ENCODE measurements at places on chromosomes 7 and 10.

DNA sequence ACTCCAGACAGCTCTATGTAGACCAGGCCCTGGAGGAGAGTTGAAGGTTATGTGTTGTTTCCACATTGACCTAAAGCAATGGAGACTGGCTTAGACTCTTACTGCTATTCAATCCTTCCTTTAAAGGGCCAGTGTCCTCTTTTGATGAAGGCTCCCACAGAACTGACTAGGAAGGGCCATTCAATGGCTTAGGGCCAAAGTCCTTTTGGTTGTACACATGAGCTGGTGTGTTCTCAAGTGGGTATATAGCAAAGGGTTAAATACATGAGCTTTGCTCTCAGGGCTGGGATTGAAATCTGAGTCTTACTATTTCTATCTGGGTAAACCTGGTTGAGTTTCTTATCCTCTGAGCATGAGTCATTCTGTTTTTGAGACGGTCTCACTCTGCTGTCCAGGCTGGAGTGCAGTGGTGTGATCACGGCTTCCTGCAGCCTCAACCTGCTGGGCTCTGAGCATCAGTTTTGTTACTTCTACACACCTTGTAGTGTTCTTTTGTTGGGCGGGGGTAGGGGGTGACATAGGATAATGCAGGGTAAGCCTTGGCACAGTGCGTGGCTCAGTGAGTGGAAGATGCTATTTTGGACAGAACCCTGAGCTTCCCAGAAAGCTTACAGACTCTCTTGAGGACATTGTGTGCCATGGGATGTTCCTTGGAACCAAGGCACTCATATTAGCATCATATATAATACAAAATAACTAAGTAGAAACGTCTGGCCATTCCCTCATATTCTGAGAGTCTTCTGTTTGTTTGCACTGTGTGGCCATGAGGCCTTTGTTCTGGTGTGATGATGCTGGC lies 90.1 kb downstream of the ABCC2 start:
- DNase-seq: no peak

GRCh38 chr7:131959106-131959812 lies 402.8 kb upstream of the PODXL start:
- DNase-seq: no peak

DNA sequence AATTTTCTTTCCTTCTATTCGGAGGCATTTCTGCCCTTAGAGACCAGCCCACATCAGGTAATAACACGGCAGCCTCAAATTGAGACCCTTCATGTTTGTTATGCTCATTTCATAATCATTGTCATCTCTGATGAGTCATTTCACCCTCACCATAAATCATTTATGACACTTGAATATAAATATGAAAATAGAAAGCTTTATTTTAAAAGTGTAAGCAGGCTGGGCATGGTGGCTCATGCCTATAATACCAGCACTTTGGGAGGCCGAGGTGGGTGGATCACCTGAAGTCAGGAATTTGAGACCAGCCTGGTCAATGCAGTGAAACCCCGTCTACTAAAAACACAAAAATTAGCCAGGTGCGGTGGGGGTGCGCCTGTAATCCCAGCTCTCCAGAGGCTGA lies 57.4 kb upstream of the EGFR start:
- no peak for DNase-seq

DNA sequence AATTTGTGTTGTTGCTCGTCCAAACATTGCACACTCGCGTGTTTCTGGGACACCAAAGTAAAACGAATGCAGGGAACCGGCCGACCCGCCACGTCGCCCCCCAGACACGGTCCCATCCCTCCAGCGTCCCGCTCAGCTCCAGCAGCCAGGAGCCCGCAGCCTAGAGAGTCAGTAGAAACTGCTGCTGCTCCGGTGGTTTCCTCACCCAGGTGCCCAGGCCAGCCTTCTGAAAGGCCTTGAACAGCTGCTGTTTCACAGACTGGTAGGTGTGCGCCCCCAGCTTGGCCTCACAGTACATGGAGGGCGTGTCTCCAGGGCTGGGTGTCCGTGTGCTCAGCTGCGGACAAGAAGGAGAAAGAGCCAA lies 126.8 kb downstream of the WDR37 start:
- no peak for DNase-seq

DNA sequence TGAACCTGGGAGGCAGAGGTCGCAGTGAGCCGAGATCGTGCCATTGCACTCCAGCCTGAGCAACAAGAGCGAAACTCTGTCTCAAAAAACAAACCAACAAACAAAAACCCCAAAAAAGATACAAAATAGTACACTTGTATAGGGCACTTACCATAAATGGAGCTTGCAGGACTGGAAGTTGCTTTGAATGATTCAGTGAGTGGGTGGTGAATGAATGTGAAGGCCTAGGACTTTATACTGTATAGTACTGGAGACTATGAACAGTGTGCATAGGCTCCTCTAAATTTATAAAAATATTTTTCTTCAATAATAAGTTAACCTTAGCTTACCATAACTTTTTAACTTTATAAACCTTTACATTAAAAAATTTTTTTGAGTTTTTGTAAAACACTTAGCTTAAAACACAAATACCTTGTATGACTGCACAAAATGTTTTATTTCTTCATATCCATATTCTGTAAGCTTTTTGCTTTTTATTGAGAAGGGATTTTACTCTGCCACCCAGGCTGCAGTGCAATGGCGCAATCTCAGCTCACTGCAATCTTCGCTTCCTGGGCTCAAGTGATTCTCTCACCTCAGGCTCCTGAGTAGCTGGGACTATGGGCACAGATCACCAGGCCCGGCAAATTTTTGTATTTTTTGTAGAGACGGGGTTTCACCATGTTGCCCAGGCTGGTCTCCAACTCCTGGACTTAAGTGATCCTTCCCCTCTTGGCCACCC lies 6.9 kb upstream of the H2AZ2 start:
- DNase-seq: no peak

DNA sequence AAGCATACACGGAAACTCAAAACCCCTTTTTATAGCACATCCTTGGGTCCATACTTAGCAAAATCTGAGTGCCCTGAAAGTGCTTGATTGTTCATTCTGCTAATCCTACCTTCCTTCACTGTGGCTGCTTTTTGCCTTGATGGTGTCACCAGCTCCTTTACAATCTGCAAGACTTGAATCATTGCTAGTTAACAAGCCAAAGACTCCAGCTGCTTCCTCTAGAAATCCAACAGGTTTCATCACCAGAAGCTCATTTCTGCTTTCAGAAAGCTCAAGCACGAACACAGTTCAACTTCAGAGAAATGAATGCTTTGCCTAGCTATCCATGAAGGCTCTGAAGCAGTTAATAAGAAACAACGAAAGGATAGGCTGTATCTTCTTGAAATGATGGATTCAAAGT lies 38.0 kb downstream of the USP6NL start:
- DNase-seq: no peak

DNA sequence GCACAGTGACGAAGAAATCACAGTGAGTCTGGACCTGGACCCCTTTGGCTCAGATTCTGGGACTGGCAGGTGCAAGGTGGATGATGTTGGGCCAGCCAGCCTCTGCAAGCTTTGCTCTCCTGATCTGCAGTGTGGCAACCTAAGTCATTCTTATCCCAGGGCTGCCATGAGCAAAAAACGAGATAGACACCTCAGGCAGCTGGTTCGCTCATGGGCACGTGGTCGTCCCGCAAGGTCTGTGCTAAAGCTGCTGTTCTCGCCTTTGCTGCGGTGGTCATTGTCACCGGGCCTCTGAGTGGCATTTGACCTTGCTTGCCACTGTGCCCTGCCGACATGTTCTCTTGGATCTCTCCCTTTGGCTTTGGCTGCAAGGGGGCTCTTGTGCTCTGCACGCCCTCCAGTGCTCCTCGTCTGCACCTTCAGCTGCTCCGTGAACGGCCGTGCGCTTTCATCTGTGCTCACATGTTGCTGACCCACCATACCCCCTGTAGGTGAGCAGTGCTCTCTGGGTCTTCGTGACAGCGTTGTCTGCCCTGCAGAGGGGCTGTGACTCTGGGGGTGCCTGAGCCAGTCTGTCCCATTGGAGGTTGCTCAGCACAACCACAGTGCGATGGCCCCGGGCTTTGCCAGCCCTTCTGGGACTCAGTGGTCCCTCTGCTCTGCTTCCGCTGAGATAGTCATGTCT lies 317.0 kb downstream of the GLRX3 start:
- DNase-seq: no peak

GRCh38 chr7:96299496-96299895 lies 22.4 kb downstream of the SLC25A13 start:
- no peak for DNase-seq

Data from stimulated activated CD4-positive, alpha-beta T cell treated with anti-CD3 and anti-CD28 coated beads, Interleukin-1b, Interleukin-23, amount 100 ng/mL, for 48 hours (primary cell).